ENCODE measurements at places on chromosomes 3 and 15.

- DNase-seq: no peak
These were observed 223.0 kb downstream of the EPHA6 start for GRCh38 chr3:97037294-97037943.

- no peak for DNase-seq
These were observed 3.4 kb upstream of the ATP2B2 start for GRCh38 chr3:10508619-10509260.

DNA sequence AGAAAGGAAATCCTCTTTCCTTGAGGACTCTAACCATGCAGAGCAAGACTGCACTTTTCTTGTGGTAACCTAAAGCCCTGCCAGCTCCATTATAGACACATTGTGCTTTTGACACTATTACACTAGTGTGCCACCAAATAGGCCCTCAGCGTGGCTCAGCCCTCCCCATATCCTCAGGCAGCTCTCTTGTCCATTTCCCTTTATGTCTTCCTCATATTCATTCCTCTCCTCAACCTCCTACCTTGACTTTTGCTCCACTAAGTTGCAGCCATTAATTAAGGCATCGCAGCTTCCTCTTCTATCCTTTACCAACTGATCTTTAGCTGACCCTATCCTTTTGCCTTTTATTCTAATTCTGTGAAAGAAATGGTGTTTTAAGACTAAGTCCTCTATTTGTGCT lies 3.7 kb downstream of the ATG7 start:
- DNase-seq: no peak

DNA sequence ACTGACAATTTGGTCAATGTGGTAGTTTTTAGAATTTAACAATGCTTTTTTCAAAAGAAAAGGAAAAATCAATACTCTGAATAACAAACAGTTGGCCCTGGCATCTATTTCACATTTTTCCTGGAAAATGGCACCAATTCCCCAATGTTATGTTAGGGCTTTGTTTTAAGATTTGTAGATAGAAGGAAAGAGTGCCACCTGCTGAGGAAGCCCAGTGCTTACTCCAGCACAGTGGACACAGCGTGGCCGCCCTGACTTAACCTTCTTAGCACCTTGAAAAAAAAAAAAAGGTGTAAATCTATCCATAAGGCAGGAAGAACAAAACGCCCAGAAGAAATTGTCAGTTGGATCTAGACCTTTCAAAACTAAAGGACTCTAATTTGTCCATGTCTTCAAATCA lies 110.7 kb upstream of the CNTN4 start:
- no peak for DNase-seq

GRCh38 chr15:51888593-51889195 lies 59.2 kb downstream of the TMOD3 start:
- no peak for DNase-seq

- peak; percentile 81 for DNase-seq
These were observed 268.7 kb downstream of the XXYLT1 start for GRCh38 chr3:195001961-195002861.

- DNase-seq: no peak
These were observed 1015.9 kb downstream of the OTOL1 start for GRCh38 chr3:162512488-162512887.

All from Daoy (cell line).